ENCODE measurements at places on chromosomes 4 and X.

- peak; percentile 85 for DNase-seq
Observed at GRCh38 chr4:10625131-10625530, 59.4 kb downstream of the CLNK start.

- peak; percentile 44 for DNase-seq
Observed at GRCh38 chrX:71622576-71623450, 4.5 kb upstream of the CXCR3 start.

DNA sequence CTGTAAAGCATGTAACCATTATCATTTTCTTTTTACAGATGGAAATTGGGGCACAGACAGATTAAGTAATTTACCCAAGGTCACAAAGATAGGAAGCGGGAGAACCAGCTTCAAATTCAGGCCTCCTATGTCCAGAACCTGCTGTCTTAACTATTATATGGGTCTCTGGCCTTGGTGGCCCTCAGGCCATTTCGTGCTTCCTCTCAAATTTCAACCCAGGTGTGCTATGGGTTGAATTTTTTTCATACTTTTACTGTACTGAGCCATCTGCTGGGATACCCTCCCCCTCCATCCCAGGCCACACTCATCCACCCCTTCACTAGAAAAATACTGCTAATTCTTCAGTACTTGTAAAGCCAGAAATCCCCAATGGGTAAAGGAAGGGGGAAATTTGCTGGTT lies 42.3 kb downstream of the KLF3 start:
- no peak for DNase-seq

GRCh38 chr4:165234766-165235165 lies 27.4 kb downstream of the KLHL2 start:
- DNase-seq = no peak

DNA sequence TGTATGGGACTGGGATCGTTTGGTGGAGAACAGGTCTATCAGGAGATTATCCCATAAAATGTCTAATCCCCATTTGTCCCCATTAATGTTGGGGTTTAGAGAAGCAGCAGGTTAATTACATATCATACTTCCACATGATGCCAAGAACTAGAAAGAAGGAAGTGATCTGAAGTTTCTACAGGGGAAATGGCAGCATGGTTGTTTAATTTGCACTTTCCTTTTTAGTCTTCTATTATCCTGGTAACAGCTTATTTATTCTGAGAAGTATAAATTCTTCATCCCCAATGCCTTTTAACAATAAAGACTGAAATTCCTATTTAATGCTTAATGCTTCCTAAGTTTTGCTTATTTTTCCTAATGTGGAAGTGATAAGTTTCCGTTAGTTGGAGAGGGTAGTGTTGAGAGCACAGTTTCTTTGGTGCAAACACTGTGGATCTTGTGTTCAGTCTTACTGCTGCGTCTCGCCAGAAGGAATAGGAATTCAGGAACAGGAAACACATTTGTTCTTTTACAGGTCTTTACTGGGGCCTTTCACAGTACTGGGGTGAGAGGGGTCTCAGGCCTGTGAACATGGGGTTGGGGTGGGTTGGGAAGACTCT lies 59.5 kb upstream of the TADA2B start:
- no peak for DNase-seq

- DNase-seq = no peak
Observed at GRCh38 chrX:150366951-150367545, 3.9 kb downstream of the MAMLD1 start.

DNA sequence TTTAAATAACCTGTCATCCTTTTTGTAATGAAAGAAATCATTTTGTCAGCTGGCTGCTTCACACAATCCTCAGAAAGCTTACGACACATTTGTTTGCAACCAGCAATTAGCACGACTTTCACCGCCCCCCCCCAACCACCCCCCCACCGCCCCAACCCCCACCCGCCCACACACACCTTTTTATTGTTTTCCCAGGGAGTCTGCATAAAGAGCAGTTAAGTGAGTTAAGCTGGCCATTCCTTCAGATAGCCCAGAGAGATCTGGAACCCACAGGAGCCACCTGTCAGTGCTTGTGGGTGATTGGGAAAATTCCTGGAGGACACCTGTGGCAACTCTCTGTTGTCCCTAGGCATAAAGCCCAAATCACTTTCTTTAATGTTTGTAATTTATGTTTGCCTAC lies 175.7 kb upstream of the FMR1 start:
- DNase-seq = no peak

DNA sequence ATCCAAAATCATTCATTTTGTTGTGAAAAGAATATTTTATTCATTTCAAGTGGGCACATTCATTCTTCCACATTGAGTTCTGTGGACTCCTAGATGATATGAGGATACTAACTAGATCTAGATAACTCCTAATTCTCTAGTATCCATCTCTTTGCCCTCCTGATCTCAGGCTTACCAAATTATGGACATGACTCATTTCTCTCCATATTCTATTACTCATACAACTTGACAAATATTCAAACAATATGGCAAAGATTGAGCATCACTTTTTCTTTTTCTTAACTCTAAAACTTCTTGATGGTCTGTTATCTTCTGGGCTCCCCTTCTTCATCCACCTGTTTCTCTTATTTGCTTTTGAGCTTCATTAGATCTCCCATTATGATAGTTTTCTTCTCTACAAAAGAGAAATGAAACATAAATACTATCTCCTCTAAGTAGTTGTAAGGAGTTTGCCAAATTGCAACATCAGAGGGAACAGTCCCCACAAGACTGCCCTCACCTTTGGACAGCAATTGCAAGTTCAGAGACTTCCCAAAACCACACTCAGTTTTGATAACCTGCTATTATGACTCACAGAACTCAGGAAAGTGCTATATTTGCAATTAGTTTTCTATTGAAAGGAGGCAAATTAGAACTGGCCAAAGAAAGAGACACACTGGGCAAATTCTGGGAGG lies 422.9 kb downstream of the SPRY1 start:
- DNase-seq = no peak

GRCh38 chrX:68433155-68433980 lies at the start of gene OPHN1:
OPHN1 (minus strand) TSS chrX:68433495; CDS start chrX:68433020, 475 bp downstream.
- peak; percentile 35 for DNase-seq

- DNase-seq = no peak
Observed at GRCh38 chr4:8073206-8073863, 85.3 kb downstream of the ABLIM2 start.

DNA sequence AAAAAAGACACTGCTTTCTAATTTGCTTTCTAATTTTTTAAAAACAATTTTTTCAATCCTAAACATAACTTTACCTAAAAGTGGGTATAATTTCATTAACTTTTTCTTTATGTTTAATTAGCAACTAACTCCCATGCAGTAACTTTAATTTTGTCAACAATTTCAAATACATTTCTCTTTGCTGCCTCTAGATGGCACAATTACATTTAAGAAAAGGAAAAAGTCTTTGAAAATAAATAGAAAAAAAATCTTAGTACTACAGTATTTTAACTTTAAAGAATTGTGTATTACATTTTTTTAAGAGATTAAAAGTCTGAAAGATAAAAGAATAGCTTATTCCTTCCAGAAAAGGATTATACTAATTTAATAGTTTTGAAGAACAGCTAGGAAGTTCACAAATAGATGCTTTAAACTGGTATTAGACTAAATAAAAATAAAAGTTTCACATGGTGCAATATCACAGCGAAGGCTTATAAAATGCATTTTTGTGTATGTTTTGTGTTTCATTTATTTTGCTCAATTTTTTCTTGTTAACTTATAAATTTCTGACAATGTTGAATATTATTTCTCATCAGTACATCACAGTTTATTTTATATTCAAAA lies 105.1 kb downstream of the ADGRA3 start:
- peak; percentile 30 for DNase-seq

GRCh38 chrX:56726605-56727004 lies 2.4 kb upstream of the NBDY start:
- peak; percentile 20 for DNase-seq

DNA sequence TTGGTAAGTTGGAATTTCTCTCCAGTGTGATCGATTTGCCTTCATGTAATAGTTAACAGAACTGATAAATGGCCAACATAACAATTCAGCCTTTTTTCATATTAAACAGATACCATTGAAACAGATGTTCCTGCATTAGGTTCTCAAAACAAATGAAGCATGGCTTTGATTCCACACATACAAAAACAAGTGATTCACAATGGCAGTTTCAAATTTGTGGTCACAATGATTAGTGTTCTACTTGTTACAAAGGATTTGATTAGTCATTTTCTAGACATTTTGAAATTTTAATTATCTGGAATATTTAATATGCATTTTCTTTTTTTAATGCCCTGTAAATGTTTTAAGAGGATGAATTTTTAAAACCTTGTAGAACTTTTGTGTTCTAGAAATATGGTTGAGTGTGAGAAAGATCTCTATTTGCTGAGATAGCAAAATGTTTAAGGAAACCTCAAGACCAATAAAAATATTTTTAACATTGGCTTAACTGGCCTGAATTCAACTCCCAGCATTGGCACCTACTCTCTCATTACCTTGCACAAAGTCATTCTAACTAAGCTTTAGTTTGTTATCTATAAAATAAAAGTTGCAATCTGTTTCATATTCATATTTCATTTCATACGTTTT lies 18.9 kb upstream of the GLRA3 start:
- DNase-seq = no peak

DNA sequence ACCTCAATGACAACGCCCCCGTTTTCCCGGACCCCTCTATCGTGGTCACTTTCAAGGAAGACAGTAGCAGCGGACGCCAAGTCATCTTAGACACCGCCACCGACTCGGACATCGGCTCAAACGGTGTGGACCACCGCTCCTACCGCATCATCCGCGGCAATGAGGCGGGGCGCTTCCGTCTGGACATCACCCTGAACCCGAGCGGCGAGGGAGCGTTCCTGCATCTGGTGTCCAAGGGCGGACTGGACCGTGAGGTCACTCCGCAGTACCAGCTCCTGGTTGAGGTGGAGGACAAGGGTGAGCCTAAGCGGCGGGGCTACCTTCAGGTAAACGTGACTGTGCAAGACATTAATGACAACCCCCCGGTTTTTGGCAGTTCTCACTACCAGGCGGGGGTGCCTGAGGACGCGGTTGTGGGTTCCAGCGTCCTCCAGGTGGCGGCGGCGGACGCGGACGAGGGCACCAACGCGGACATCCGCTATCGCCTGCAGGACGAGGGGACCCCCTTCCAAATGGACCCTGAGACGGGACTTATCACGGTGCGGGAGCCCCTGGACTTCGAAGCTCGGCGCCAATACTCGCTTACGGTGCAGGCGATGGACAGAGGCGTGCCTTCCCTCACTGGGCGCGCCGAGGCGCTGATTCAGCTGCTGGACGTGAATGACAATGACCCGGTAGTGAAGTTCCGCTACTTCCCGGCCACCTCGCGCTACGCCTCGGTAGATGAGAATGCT lies 2.2 kb downstream of the FAT4 start:
- DNase-seq = peak; percentile 40

DNA sequence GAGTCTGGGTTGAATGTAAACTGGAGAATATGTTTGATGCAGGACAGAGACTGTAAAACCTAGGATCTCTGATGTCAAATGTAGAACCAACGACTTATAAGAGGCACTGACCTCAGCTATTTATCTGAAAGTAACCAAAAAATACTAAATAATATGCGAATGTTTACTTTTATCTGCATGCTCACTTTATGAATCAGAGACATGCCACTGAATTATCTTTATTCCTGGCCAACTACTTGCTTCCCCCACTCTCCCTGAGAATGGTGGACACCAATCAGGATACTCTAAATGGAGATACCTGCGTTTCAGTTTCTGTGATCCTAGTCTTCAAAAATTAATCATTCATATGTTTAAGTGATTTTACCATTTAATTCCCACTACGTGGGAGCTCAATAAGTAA lies 1038.4 kb upstream of the PABPC4L start:
- no peak for DNase-seq

GRCh38 chr4:94036964-94037363 lies 170.7 kb upstream of the SMARCAD1 start:
- no peak for DNase-seq

DNA sequence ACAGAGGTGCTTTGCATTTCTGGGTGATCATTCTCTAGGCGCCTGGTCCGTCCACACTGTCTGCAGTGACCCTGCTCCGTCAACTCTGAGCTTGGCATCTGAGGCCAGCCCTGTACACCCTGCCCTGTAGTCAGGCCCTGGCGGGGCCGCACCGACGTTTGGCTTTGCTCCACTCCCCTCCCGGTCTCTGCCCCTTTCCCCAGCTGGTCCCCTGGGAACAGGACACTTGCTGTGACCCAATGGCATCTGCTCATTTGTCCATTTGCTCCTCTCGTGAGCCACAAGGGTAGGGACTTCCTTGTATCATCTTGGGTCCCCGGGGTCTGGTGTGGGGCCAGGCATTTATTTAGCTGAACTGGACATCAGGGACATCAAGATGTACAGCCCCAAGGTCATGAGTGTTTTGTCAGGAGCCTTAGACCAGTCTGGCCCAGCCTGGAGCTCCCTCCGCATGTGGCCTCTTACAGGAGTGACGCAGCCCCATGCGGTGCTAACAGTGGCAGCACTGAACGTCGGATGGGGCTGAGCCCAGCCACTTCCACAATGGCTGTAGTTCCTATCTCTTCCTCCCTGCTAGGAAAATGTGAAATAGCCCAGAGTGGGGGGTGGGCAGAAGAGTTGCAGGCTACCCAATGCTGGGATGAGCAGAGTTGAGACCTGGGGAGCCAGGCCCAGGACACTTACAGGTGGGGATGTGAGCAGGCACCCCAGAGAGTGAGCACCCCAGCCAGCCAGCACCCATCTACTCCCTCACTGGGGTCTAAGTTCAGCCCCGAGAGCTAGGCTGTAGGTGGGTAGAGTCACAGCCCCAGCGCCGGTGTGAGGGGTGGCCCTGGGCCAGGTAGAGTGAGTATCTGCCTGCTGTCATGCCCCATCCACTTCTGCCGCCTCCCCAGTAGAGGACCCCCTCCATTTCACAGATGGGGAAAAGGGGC lies 2.0 kb upstream of the SH3BP2 start:
- DNase-seq = no peak

DNA sequence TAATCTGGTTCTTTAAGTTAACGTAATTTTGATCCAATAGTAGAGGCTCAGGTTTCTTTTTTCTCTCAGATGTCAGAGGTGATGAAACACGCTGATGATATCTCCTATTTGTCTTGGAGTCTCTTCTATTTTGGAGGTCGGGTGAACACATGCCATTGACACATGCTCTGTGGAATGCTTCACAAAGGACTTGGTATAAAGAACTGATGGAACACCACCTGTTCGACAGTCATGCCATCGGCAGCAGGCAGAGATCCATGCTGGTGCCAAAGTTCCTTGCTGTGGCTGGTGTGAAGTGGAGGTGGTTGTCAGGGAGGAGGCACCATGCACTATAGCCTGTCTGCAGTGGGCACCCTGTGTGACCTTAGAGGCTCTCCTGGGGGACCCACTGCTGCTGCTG lies 94.9 kb downstream of the ATP8A1 start:
- no peak for DNase-seq

DNA sequence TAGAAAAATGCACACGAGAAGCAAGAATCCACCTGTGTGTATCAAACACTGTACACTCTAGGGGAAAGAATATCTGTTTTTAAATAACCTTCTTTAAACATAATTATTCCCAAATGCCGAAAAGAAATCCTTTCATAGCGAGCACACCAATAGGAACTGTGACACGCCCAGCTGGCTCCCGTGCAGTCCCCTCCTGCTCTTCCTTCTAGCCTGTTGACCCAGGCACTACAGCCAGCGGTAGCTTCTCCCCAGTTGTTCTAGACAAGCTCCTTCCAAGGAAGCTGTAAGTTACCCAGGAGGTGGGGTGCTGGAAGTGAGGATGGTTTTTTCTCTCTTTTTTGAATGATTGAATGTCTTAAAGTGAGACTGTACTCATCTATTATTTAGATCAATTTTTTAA lies 19.5 kb upstream of the NOCT start:
- DNase-seq = no peak

GRCh38 chr4:118745357-118745756 lies 60.2 kb downstream of the METTL14 start:
- DNase-seq = no peak

- DNase-seq = no peak
Observed at GRCh38 chr4:38409852-38410251, 254.1 kb upstream of the KLF3 start.

GRCh38 chr4:169774466-169775445 lies 17.0 kb upstream of the HPF1 start:
- DNase-seq = no peak

Measured in NCI-H510A treated with DMSO at 0.1 percent for 48 hours (cell line).